Left renal pelvis (tissue), 4 donors: ENCODE measurements at places on chromosomes 1 and 21.

DNA sequence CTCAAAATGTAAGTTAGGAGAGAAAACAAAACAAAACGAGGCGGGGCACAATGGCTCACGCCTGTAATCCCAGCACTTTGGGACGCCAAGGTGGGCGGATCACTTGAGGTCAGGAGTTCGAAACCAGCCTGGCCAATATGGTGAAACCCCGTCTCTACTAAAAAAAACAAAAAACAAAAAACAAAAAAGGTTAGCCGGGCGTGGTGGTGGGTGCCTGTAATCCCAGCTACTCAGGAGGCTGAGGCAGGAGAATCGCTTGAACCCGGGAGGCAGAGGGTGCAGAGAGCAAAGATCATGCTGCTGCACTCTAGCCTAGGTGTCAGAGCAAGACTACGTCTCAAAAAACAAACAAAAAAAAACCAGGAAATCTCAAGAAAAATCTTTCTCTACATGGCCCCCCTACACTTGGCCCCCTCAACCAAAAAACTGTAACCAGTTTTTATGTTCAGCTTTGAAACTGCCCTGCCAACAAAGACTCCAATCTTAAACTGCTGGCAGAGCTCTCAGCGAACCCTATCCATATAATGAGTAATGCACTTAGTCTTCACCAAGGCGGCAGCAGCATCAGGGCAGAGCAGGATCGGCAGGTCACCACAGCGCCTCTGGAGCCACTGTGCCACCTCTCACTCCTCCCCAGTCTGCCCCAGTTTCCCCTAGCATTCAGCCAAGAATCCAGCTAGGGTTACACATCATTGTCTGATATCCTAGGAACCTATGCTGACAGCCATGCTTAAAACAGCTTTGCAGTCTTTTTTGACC, 71.7 kb downstream of the JAK1 start:
- no peak for DNase-seq

DNA sequence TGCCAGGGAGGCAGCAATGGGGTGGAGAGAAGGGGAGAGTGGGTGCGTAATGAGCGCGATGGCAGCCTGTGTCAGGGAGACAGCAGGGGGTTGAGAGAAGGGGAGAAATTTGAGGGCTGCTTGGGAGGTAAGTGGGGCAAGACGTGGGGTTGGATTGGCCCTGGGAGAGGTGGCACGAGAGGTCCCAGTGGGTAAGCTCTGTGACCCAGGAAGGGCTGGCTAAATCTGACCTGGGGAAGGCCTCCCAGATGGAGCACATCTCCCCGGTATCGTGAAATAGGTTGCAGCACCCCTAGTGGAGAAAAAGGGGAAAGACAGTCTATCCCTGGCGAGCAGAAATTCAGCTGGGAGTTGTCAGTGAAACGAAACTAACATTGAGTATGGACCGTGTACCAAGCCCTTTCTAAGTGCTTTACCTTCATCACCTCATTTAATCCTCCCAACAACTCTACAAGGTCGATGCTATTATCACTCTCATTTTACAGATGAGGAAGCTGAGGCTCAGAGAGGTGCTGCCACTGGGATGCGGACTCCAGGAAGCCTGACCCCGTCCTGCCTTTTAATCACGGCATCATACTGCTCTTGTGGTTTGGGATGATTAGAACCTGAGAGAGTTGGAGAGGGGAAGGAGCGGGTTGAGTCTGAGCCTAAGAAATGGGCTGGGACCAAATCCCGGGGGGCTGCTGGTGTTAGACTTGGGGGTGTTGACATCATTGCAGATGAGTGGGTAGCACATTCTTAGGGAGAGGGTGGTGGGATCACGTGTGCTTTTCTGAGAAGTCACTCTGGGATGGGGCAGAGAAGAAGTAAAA, 56.6 kb upstream of the RPL11 start:
- peak; percentile 72 for DNase-seq

- no peak for DNase-seq
Observed at GRCh38 chr1:215860833-215861232, 293.7 kb downstream of the KCTD3 start.

- no peak for DNase-seq
Observed at GRCh38 chr21:23963454-23963853, 1643.8 kb downstream of the MRPL39 start.

DNA sequence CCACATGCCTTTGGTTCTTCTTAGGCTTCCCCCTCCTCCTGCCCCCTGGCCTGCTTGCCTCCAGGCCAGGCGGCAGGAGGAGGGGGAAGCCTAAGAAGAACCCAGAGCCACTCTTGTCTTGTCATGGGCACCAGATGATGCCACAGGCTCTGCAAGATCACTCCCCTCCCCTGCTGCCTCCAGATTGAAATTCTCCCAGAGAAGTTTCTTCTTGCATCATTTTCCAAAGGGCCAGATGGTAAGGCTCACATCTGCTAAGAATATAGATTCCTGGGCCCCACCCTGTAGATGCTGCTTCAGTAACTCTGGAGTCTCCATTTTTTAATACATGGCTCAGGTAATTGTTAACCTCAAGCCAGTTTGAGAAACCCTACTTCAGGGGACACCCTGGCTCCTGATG, 60.8 kb downstream of the FAM163A start:
- no peak for DNase-seq

DNA sequence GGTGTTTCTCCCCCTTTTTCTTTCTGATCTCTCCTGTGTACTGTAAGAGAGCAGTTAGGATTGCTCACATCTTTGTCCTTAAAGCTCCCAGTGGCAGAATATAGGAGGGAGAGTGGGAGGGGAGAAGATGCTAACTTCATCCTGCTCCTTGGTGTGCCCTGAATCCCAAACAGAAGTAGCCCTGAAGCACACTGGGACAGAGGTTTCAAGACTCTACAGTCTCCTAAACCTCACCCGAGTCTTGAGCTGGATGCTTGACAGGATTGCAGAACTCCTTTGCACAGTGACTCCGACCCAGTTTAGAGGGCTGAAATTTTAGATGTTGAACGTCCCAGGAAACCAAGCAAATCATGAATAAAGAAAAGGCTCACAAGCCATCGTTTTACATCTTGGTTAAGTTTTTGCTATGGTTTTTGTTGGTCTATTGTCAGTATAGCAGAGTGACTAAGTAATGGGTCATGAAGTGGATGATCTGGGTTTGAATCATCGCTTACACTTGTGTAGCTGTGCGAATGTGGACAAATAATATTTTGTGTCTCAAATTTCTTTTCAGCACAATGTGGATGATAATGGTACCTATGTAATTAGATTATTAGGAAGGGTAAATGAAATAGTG, 37.5 kb downstream of the XCL2 start:
- no peak for DNase-seq

- no peak for DNase-seq
Observed at GRCh38 chr1:166937962-166938361, 37.4 kb downstream of the ILDR2 start.

GRCh38 chr1:25053576-25054250, 123.6 kb upstream of the RUNX3 start:
- DNase-seq = no peak

GRCh38 chr1:41783189-41783639, 135.5 kb downstream of the HIVEP3 start:
- peak; percentile 26 for DNase-seq

DNA sequence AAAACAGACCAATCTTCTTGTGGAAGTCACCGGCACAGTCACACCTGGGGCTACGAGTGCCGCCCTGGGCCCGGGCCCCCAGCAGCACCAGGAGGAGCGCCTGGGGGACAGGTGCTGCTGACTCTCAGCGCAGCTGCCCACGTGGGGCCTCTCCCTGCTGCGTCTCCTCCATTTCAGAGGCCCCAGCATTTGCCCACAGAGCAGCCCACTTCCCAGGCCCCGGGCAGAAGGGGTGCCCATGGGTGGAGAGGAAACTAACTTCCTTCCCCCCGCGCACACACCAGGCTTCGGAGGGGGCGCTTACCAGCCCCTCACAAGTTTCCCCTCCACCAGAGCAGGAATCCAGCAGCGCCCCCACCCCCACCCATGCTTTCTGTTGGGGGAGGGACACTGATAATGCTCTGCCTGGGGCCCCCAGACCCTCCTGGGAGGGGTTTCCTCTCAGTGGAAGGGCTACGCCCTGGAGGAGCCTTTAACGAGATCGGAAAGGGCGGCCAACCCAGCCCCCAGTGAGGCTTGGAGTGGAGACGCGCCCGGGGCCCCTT, 440 bp downstream of the TNFRSF25 start:
- DNase-seq = no peak

DNA sequence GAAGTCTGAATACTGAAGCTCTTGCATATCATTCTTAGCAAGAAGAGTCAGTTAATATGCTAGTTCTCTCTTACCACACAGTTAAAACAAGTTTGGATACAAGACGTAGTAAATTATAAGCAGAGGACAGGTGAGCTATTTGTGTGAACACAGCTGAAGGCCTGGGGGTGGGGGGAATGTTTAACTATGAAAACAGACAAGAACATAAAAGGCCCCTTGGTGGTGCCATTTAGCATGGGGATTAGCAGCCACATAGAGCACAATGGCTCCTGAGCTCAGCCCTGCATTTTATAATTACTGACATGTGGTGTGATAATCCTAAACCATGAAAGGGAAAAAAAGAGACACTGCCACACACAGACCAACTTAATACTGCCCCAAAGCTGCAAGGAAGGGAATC, 94.8 kb downstream of the TGFBR3 start:
- DNase-seq = no peak

- no peak for DNase-seq
Observed at GRCh38 chr1:20884513-20884912, 97.4 kb upstream of the HP1BP3 start.

DNA sequence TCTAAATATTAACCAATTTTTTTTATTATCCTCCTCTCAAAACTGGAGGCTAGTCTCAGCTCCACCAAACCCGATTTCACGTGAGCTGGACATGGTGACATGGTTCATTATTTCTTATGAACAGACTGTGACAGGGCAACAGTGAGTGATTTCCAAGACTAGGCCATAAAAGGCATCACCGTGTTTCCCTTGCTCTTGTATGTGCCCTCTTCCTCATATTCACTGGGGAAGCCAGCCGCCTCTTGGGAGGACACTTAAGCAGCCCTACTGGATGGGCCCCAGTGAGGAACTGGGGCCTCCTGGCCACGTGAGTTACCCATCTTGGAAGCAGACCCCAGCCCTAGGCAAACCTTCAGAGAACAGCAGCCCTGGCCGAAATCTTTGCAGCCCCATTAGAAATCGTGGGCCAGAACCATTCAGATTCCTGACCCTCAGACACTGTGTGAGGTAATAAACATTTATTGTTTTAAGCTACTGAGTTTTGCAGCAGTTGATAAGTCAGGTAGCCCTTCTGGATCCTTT, 105.0 kb downstream of the GALNT2 start:
- no peak for DNase-seq

GRCh38 chr1:223819730-223820514, 25.8 kb downstream of the TP53BP2 start:
- no peak for DNase-seq
